ENCODE measurements at places on chromosomes 13 and 19.

DNA sequence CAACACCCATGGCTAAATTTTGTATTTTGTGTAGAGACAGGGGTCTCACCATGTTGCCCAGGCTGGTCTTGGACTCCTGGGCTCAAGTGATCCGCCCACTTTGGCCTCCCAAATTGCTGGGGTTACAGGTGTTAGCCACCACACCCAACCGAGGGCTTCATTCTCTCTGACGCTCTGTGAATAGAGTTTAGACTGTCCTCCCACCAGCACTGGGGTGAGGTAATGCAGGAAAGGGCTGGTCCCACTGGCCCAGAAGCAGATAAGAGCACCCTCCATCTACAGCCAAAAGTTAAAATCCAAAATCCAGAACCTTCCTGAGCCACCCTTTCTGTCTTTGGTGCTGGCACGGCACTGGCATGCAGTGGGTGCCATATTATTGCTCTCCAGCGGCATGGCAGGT lies 31.8 kb upstream of the HOMER3 start:
- DNase-seq: no peak

DNA sequence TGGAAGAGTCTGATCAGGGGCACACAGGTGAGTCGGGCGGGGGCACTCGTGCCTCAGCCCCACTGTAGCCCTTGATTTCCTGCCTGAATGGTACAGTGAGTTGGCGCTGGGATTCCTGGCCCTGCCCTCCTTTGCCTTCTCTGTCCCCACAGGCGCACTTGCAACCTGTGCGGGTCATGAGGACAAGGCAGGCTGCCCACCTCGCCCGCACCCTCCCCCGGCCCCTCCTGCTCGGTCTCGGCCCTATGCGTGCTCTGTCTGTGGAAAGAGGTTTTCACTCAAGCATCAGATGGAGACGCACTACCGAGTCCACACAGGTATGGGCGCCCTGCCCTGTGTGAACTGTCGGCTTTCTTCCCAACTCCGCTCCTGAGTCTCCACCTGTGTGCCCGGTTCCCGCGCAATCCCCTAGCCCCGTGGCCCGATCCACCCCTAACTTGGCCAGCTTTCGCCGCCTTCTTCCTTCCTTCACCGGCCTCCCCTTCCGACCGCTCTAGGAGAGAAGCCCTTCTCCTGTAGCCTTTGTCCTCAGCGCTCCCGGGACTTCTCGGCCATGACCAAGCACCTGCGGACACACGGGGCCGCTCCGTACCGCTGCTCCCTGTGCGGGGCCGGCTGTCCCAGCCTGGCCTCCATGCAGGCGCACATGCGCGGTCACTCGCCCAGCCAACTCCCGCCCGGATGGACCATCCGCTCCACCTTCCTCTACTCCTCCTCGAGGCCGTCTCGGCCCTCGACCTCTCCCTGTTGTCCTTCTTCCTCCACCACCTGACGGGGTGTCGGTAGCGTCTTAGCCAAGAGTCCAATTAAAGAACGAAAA lies 1.6 kb upstream of the KMT2B start:
- peak; percentile 28 for DNase-seq

- DNase-seq: no peak
Measured at GRCh38 chr13:71338070-71338469, 528.9 kb downstream of the DACH1 start.

DNA sequence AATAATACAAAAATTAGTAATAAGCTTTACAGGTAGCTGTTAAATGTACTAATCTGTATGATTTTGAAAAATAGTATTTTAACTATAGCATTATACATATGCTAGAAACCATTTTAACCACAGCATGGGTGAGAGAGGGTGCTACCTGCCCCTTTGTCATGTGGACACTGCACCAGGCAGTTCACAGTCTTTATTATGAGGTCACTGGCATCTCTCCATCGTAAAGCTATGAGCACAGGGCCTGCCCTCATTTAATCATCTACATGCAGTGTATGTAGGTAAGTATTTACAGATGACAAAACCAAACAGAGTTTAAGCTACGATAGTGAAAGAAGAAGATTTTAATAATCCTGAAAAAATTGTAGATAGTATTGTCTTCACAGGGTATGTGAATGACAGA lies 21.7 kb downstream of the EDNRB start:
- no peak for DNase-seq

DNA sequence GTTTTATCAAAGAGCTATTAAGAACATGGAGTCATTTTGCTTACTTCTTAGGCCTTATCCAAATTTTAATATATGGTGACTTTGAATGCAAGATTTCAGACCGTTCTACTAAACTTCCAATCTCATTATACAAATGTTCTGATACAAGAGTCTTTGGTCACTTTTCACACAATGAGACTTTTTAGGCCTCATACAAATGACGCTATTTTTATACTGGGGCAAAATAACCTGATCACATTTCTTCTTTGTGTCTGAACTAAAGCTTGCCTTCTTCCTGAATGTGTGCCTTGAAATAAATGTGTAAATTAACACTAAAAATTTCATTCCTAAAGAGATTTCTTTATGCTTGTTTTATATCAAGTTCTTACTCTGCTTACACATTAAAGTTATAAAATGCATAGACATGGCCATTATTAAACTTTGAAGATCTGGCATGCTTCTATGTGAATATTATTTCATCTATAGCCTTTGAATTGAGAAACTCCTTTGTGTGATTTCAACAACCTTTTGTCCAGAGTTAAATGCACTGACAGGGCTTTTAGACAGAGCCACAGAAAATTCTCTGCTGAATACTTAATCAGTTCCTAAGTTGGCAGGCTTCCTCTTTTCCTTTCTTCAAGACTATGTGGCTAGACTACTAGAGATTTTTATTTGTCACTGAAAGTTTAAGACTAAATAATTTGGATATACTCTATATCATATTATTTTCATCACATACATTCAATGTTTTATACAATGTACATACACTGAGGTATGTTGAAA lies 86.1 kb downstream of the EDNRB start:
- DNase-seq: no peak

DNA sequence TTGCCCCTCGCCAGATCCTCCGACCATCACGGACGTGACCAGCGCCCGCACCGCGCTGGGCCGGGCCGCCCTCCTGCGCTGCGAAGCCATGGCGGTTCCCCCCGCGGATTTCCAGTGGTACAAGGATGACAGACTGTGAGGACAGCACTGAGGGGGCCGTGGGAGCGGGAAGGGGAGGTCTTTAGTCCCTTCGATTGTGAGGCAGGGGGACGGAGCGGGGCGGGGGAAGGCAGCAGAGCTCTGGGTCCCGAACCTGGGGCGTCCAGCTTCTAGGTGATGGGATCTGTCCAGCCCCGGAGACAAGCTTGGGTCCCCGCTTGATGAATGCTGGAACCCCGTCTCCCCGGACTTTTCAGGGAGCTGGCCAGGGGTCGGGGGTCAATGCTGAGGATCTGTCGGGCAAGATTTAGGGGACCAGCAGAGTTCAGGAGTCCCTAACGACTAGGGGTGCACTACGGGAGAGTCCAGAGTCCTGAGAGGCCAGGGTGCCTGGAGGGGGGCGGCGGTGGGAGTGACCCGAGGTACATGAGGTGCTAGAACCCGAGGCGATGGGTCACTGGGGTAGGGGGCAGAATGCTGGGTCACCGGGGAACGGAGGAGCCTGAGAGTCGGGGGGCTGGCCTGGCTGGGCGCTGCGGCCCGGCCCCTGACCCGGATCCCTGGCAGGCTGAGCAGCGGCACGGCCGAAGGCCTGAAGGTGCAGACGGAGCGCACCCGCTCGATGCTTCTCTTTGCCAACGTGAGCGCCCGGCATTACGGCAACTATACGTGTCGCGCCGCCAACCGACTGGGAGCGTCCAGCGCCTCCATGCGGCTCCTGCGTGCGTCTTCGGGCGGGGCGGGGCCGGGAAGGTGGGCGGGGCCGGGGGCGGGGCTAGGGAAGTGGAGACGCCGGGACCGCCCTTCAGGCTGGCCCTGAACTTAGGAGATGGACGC lies 14.6 kb downstream of the VSIG10L start:
- DNase-seq: peak; percentile 76

- no peak for DNase-seq
Measured at GRCh38 chr13:22483276-22483675, 697.5 kb upstream of the SGCG start.

DNA sequence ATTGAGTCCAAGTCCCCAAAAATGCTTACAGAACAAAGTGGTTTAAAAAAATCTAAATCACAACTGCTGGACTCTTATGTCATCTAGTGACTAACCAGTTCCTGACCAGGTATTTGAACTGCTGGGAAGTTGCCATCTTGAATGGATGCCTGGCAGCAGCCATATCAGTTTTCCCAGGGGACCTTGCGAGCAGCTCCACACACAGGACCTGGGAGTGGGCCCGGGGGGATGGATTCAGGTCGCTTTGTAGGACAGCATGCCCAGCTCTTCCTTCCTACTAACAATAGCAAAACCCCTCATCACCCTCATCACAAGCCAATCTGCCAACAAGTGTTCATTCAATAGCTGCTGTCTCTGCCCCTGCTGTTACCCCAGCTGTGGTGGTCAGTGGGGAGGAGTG lies 65.3 kb downstream of the KCTD15 start:
- DNase-seq: no peak

DNA sequence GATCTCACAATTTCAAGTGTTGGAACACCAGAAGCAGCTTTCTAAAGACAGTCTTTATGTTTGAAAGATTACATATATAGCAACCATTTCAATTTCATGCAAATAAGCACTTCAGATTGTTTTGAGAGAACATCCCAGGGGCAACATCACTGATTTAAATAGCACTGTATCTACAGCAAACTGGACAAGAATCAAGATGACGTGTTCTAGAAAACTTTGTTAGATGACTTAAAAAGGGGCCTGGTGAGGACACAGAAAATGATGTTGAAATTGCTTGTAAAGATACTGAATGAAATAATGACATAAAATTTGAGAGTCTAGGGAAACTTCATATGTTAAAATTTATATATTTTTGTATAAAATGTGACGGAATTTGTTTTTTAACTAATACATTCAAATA lies 277.1 kb downstream of the KLF12 start:
- no peak for DNase-seq

DNA sequence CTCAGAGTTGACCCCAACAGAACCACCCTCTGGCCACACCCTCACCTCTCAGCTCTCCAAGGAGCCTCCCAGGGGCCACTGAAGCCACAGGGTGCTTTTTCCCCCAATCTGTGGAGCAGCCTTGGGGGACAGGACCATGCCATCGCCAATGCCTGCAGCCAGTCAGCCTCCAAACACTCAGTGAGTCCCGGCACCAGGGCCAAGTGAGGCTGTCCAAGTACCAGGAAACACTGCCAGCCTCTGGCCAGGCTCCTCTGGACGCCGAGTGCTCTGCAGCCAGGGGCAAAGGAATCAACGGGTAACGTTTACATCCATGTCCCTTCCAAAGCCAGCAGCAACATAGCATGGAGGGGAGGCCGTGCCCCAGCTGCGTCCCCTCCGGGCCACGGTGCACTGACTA lies 9.5 kb upstream of the COMP start:
- DNase-seq: no peak

DNA sequence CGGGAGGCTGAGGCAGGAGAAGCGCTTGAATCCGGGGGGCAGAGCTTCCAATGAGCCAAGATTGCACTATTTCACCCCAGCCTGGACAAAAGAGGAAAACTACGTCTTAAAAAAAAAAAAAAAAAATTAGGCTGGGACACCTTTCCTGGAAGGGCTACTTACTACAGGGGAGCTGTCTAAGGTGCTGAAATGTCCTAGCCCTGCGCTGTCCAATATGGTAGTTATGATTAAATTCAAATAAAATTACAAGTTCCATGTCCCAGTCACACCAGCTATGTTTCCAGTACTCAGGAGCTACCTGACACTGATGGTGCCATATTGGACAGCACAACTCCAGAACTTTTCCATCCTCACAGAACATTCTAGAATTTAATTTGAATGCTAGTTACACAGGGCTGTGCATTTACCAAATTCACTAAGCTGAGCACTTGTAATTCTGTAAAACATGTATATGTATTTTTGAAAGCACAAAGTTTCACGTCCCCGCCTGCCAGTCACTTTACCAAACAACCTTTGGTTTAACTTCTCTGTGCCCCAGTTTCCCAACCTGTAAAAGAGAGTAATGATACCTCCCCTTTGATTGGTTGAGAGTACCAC lies 9.2 kb upstream of the ZSCAN22 start:
- no peak for DNase-seq

GRCh38 chr13:111549464-111549863 lies 229.0 kb downstream of the TEX29 start:
- no peak for DNase-seq

DNA sequence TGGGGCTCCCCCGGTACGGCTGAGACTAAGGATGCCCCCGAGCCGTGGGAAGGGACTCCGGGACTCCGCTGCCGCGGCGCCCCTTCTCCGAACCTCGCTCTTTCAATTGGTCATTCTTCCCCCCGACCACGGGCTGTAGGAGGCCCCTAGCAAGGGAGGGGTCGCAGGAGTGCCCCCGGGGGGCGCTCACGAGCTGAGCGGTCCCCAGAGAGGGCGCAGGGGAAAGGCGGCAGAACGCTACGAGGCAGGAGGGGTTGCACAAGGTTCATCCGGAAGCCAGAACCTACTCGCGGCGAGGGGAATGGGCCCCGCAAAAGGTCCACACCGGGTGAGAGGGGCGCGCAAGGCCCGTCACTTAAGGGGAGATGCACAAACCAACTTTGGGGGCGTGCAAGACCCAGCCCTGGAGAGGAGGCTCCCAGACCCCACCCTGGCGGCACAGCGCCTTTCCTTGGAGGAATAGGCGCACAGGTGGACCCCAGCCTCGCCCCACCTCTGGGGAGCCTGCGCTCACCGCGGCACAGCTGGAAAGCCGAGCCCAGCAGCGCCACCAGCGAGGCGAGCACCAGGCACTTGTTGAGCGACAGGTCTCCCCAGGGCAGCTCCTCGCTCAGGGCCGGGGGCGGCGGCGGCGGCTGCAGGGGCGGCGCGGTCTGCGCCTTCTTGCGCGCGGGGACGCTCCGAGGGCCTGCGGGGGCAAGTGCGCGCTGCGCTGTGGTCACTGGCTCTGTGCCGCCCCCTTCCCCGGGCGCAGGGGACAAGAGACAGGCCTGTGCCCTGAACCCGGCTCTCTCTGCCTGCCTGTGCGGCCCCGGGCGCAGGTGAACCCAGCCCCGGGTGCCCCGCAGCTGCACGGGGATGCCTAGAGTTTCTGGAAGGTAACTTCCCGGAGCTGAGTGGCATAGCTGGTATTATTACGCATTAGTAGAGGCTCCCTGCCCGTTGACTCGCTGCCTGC lies 2.8 kb downstream of the JSRP1 start:
- peak; percentile 37 for DNase-seq

DNA sequence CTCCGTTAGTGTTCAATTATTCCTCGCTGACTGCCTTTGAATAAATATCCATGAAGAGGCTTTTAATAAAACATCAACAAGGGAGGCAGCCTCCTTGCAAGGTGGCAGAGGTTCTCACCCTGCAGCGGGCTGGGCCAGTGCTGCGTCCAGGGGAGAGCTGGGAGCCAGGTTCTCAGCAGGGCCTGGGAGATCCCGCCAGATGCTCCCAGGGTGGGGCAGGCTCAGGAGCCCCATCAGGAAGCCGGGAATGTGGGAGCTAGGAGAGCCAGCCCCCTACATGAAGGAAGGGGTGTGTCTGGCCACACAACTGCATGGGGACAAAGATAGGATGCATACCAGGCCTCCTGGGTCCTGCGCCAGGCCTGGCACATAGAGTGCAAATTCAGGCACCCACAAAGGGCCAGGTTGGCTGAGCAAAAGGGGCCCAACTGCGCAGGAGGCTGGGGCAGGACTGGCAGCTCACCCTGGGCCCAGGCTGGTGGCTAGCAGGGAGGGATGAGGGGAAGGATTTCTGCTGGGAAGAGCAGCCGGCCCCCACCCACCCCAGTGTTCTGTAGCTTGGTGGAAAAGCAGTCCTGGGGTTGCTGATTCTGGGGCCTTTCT lies 22.8 kb downstream of the VSTM2B start:
- no peak for DNase-seq

All from activated CD4-positive, alpha-beta T cell treated with anti-CD3 and anti-CD28 coated beads, Interleukin-10, Interleukin-2, amounts not matched to agents 100 ng/mL and 50 ng/mL, durations not matched to agents 16 hours and 8 hours (primary cell).